ENCODE measurements at places on chromosomes 2 and 18. TPM values are rescaled to one million over a fixed set of nuclear protein-coding genes. Genes with fewer than 3 reads are reported as not detected.

- peaks cover 10% of the 10 kb centered on the region for H3K4me1 ChIP-seq
- H3K4me3 ChIP-seq, result no peak overlapping the region
- H3K36me3 ChIP-seq, result no peaks in the 10 kb centered on the region
- H3K27me3 ChIP-seq, result peaks cover 7% of the 10 kb centered on the region
- no peak for DNase-seq
- no peak overlapping the region for H3K27ac ChIP-seq
These were observed 286.9 kb downstream of the INSIG2 start for GRCh38 chr2:118374974-118375755.

ZNF892 gene
- 16.7 TPM for total RNA-seq

DNA sequence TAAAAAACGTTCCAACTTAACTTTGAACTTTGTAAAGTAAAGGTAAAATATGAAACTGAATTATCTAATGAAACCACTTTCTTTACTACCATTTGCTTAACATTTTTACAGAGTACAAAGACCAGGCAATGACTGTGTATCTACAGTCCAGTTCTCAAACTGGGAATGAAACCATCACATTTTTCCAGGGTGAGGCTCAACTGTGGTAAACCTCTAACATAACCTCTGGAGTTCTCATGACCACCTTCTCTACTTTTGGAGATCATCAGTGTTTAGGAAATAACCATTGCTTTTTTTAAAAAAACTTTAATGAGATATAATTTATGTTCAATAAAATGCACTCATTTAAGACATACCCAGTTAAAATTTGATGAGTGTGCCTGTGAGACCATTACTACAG, 223.5 kb downstream of the RNF152 start:
- DNase-seq, result no peak
- no peak overlapping the region for H3K4me3 ChIP-seq
- peaks cover 15% of the 10 kb centered on the region for H3K4me1 ChIP-seq
- H3K27ac ChIP-seq, result no peak overlapping the region

DNA sequence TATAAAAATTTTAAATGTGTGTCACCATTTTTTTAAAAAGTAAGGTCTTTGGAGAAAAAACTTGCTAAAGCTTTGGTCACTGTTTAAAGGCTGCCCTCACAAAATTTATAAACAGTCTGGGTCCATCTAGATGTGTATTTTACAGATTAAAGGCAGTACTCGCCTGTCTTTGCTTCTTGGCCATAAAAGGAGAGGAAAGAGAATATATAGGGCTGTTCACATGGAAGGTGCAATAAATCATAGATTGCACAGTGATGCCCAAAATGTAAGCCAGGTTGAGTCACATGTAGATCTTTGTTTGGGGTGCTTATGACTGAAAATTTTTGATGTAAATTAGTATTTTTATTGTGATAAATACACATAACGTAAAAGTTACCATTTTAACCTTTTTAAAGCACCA, 55.6 kb downstream of the MTCL1 start:
- H3K27me3 ChIP-seq, result no peaks in the 10 kb centered on the region
- no peaks in the 10 kb centered on the region for H3K4me1 ChIP-seq
- DNase-seq, result no peak
- no peak overlapping the region for H3K4me3 ChIP-seq

DNA sequence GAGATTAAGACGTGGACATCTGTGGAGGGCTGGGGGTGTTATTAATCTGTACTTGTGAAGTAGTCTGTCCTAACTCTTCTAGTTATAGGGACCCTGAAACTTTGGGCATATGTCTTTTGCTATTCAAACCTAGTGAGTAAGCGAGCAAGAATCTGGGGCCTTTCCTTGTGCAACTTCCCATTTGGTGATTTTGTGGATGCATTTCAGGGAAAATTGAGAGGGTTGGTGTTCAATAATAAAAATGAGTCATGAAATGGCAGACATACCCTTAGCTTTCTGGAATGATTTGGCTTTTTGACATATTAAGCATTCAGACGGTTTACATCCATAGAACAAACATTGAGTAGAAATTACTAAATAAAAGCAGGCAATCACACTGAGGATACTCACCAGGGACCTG, 17.0 kb downstream of the COL4A4 start:
- no peaks in the 10 kb centered on the region for H3K27me3 ChIP-seq
- no peak overlapping the region for H3K27ac ChIP-seq
- no peak overlapping the region for H3K4me3 ChIP-seq
- no peak for DNase-seq
- H3K4me1 ChIP-seq, result no peaks in the 10 kb centered on the region
